ENCODE measurements at places on chromosomes 3 and 15.

DNA sequence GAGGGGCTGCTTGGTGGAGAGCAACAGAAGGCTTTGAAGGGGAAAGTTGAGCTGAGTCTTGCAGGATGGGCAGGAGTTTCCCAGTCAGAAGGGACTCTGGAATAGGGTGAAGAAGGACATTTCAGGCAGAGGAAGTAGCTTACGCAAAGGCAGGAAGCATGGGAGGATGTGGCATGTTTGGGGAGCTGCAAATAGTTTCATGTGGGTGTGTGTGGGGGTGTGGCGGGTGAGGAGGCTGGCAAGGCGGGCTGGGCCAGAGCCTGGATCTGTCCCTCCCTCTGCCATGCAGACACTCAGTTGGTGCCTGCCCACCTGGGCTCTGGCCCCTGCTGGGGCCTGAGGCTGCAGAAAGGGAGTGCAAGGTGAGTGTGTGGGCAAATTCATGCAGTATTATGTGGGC is 10.4 kb downstream of the TEX264 start:
- peak; percentile 21 for DNase-seq

DNA sequence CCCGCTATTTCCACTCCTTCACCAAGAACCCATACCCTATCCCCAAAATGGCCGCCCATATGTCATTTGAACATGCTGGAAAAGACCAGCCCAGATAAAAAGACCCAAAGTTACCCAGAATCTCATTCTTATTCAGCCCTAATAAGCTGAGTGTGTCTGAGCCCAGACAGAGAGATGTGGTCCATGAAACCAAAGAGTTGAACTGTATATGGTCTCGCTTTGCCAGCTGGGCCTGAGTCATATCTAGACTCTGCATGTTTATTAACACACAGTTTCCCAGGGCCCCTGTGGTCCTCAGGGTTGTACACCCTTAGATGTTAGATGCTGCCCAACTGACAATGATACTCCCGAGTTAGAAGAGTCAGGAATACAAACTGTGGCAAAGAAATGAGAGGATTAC is 201.9 kb upstream of the STRIT1 start:
- peak; percentile 10 for DNase-seq

- DNase-seq: peak; percentile 70
Measured at GRCh38 chr3:168051531-168052471, 43.9 kb downstream of the GOLIM4 start.

DNA sequence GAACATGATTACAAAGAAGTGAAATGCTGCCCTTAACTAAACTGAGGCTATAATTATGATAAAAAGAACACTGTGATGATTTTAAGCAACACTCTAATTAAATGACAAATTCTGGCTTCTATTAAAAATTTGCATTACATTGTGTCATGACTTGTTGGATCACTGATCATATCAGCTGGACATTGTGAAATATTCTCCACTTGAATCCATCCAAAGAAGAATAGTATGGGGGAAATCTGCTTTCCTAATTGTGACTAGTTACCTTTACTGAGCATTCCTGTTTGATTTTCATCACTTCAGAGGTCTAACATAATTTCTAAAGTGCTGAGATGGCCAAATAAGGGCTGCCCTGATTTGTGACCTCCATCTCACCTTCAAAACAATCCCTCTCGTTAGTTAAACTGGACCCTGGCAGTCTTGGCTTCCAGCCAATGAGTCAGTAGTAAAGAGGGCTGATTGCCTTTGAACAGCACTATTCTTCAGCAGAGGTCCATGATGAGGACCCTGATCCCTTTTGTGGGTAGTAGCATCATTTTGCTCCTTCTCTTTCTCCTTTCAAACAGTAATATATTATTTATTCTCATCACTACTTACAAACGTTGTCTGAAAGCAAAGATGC is 53.5 kb upstream of the LEKR1 start:
- DNase-seq: peak; percentile 31

DNA sequence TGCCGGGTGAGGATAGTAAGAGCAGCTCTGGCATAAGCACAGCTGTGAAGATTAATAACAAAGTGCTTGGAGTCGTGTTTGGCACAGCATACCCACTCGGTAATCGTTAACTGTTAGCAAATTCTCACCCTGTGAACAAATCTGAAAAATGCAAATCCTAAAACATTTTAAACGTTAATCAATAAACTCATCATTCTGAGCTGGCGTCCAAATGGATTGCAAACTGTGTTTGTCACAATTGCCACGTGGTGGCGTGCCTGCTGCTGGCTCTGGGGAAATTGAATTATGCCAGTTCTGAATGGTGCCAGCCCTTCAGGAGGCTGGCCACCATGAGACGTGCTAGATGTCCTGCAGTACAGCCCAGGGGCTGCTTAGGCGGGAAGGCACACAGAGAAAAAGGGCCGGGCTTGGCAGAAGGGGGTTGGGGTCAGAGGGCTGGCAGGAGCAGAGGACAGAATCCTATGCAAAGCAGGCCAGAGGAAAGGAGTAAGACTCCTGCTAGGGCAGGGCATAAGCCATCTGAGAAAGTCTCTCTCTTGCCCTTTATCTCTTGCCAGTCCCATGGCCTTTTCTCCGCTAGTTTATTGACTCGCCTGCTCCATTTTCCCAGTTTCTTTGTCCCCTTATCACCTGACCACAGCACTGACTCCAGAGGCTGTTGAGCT is 22.1 kb upstream of the POLG start:
- DNase-seq: no peak

- DNase-seq: no peak
Measured at GRCh38 chr3:78260388-78260787, 1220.5 kb downstream of the ROBO2 start.

- peak; percentile 89 for DNase-seq
Measured at GRCh38 chr15:82177291-82178010, 85.1 kb downstream of the EFL1 start.

GRCh38 chr3:32453346-32453745 is 49.3 kb downstream of the CMTM6 start:
- peak; percentile 88 for DNase-seq

- DNase-seq: peak; percentile 3
Measured at GRCh38 chr3:162096874-162097273, 600.3 kb downstream of the OTOL1 start.

DNA sequence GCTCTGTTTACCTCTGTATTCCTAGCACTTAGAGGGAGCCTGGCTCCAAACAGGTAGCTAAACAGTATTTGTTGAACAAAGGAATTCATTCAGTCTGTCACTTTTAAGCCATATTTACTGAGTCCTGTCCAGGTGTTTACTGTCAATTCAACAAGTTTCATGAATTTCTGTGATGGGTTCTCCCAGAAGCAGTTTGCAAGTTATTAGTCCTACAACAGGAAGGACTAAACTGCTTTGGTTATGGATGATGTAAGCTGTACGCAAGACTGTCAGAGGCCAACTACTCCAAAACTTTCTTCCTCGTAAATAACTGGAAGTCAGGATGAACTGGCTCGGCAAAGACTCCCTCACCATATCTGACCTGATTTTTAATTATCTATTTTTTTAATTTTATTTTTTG is 25.1 kb downstream of the STIMATE start:
- no peak for DNase-seq

GRCh38 chr3:113441051-113441770 is at the start of gene CFAP44:
CFAP44 (minus strand) TSS chr3:113441493; CDS start chr3:113433664, 7,829 bp downstream.
- peak; percentile 62 for DNase-seq

GRCh38 chr15:31098953-31099740 is 2.4 kb downstream of the TRPM1 start:
- DNase-seq: no peak

DNA sequence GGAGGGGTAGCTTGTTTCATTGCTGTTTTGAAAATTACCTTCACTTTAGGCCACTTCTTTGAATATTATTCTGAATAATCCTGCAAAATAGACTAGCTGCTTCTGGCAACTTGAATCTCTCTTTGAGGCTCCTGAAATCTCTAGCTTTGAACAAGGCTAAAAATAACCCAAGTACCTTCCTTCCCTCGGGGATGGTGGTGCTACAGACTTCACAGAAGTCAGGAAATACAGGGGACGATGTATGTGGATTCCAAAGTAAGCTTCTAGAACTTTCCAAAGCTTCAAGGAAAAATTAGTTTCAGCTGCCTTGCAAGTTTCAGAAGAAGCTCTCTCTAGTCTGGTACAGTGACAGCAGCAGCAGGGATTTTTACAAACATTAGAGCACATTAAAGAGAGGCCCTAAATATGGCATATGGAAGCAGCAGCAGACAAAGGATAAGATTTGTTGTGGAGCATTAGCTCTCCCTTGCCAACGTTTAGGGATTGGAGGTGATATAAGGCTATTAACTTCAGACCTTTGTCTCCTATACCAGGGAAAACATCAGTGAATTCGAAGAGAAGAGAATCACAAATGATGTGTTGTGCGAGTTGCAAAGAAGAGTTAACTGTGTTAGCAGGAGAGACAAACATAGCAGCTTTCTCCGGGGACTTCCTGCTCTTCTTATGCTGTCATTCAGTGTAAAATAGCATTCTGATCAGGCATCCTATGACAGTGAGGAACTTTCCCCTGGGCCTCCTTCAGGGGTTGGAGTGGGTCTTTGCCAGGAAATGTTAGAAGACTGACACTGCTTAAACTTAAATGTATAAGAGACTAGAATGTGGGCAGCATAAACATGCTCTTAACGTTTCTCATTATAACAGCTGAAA is 783.0 kb upstream of the ARPP21 start:
- DNase-seq: no peak

- DNase-seq: peak; percentile 28
Measured at GRCh38 chr3:98730338-98730737, 32.8 kb upstream of the ST3GAL6 start.

GRCh38 chr3:134344560-134344959 is 29.7 kb downstream of the AMOTL2 start:
- no peak for DNase-seq

- peak; percentile 58 for DNase-seq
Measured at GRCh38 chr15:68674975-68675374, 96.2 kb downstream of the CORO2B start.

DNA sequence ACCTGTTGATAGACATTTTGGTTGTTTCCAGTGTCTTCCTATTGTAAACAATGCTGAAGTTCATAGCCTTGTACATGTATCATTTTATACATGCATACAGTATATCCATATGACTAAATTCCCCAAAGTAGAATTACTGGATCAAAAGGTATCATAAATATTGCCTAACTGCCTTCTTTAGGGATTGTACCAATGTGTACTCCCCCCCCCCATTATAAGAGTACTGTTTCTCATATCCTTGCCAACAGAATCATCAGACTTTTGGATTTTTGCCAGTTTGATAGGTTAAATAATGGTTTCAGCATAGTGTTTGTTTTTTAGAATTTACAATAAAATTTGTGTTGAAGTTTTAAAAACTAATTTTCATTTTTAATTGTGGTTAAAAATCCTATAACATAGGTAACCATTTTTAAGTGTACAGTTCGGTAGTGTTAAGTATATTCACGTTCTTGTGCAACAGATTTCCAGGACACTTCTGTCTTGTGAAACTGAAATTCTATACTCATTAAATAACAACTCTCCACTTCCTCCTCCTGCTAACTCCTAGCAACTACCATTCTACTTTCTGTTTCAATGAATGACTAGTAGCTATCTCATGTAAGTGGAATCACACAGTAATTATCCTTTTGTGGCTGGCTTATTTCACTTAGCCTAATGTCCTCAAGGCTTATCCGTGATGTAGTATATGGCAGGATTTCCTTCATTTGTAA is 30.8 kb upstream of the MAP3K13 start:
- peak; percentile 93 for DNase-seq

DNA sequence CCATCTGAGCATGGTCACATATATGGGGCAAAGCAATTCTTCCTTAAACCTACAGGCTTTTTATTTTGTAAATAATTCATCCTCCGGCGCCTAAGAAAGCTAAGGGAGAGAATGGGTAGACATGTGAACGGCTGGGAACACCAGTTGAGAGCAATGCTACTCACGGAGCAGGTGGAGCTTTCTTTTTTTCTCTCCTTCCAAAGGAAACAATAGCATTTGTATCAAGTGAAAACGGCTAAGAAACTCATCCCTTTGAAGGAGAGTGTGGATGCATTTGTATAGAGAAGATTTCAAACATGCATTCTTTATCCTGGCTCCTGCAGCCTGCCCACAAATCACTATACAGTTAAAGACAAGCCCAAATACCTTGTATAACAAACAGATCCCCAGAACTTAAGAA is 637.8 kb downstream of the MAGI1 start:
- no peak for DNase-seq

GRCh38 chr3:53593611-53594010 is 99.2 kb downstream of the CACNA1D start:
- DNase-seq: no peak

GRCh38 chr3:28726840-28727239 is 378.2 kb upstream of the AZI2 start:
- DNase-seq: peak; percentile 35

DNA sequence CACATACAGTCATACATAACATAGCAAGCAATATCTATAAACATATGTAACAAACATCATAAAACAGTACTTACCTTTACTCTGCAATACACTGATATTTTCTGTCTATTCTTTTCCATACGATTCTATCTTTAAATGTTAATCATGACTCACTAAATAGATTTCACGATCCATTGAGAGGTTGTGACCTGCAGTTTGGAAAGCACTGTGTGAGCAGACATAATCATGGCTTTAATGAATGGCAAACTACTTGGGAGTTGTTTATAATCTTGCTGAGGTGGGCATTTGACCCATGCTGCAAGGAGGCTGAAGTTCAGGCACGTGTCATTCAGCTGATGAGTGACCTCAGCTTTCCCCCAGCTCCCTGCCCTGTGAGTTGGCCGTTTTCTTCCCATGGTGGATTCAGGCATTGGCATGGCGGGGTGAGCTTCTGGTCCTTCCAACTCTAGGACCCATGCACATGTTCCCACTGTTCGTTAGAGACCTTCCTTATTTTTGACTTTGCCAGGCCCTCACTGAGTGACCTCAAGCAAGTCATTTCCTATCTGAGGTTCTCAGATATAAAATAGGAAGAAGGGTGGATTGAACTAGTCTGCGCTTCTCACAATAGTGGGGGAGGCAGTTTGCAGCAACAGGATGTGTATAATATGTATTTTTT is 41.7 kb downstream of the PAQR5 start:
- no peak for DNase-seq
